ENCODE measurements at places on chromosomes 1 and 21.

DNA sequence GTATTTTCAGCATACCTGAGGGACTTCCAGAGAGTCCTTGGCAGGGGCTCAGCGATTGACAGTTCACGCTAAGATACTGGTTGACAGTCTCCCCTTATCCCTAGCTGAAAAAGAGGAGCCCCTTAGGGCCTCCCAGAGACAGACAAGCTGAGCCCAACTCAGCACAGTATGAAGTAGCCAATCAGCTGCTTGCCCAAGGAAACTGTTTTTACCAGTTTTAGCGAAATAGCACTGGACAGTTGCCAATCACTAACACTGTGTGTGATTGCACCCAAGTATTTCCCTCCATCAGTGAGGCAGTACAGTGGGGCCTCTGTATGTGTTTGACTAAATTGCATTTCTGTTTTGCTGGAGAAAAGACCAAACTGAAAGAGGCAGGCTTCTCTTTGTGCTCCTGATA lies 27.0 kb downstream of the KHDRBS1 start:
- DNase-seq: no peak

- DNase-seq: no peak
Observed at GRCh38 chr1:94215955-94216354, 21.4 kb downstream of the ARHGAP29 start.

- no peak for DNase-seq
Observed at GRCh38 chr1:8047686-8048445, 21.8 kb upstream of the ERRFI1 start.

GRCh38 chr21:44306936-44307704 lies 7.3 kb downstream of the PFKL start:
- DNase-seq: no peak

- DNase-seq: no peak
Observed at GRCh38 chr1:36354486-36354885, 31.0 kb upstream of the EVA1B start.

DNA sequence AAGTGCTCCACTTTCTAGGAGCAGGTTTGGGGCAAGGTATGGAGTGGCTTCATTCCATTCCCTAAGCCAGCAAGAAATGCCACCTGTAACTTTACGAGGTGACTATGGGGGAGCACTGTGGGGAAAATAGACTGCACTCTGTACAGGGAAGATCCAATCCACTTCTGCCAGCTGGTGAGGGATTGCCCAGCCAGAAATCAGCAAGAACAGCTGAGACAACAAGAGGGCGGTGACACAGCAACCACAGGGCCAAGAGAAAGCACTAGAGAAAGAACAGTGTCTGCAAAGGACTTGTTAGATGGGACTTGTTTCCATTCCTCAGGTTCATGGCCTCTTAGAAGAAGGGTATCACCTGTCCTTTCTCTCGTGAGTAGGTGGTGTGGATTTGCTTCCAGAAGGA lies 19.6 kb downstream of the CAPN8 start:
- DNase-seq: no peak

DNA sequence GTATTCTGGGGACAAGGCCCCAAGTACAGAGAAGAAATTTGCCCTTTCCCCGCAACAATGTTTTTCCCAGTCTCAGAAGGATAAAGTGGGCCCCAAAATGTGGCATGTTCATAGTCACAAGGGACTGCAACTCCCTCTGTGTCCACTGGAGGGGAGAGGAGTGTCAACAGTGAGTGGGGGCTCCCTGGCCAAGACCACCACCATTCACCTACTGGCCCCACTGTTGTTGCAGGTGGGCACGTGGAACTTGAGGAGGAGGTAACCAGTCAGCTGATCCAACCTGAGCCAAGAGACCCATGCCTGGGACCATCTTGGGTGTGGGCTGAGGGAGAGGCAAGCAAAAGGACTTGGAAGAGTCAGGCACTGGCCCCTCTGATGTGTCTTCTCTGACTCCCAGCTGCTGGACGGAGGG lies 777 bp downstream of the NUDT17 start:
- no peak for DNase-seq

GRCh38 chr1:208256091-208256490 lies 11.9 kb upstream of the PLXNA2 start:
- DNase-seq: no peak

- no peak for DNase-seq
Observed at GRCh38 chr1:208432346-208432745, 188.2 kb upstream of the PLXNA2 start.

- DNase-seq: no peak
Observed at GRCh38 chr1:183676586-183677189, 23.6 kb upstream of the APOBEC4 start.

DNA sequence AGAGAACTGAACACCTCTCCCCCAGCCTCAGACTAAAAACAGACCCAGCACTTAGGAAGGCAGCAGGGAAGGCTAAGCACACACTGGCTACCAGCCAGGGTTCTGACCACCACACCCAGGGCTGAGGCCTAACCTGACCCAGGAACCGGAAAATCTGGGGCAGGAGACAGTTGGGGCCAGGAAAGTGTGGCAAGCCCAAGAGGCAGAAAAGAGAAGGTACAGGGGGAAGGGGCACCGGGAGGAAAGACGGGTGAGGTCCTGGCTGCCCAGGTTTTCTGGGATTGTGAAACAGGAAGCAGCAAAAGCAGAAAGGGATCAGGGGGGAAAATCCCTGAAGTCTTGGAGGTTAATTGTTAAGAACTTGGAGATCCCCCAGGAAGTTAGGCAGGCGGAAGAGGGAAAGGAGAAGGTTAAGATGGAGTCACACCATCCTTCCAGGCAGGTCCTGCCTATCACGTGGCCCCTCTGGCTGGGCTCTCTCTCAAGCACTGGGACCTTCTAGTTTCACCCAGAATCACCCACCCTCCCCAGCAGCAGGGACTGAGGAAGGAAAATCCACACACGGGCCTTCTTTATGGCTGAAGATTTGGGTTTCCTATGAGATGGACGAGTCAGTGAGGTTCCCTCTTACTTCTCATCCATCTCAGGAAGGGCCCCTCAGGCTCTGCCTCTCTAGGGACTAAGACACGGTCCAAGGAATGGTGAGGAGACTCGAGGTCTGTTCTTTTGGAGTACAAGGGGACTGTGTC lies 2.6 kb downstream of the HDGF start:
- no peak for DNase-seq

DNA sequence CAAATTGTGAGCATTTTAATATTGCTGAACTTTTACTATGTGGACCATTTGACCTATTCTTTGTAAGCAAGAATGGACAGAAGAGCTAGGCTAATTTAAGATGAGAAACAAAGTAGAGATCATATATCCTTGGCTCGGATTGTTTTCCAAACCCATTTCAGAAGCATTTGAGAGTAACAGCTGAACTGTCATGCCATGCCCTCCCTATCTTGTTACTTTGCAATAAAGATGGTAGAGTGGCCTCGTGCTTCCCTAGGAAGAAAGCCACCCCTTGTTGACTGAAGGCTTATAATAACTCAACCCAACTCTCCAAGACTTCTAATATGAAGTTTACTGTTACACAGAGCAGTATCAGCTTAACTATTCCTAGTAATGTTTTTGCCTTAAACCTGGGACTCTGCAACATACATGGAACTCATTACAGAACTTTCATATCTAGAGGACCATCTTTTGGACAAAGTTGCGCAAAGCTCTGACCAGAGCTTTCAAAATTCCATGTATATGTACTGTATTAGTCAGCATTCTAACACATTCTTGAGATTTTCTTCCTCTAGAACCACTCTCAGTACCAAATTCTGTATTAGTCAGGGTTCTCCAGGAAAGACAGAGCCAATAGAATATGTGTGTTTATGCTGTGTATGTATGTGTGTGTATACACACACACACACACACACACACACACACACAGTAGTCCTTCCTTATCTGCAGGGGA lies 68.7 kb downstream of the ADAMTS1 start:
- no peak for DNase-seq

DNA sequence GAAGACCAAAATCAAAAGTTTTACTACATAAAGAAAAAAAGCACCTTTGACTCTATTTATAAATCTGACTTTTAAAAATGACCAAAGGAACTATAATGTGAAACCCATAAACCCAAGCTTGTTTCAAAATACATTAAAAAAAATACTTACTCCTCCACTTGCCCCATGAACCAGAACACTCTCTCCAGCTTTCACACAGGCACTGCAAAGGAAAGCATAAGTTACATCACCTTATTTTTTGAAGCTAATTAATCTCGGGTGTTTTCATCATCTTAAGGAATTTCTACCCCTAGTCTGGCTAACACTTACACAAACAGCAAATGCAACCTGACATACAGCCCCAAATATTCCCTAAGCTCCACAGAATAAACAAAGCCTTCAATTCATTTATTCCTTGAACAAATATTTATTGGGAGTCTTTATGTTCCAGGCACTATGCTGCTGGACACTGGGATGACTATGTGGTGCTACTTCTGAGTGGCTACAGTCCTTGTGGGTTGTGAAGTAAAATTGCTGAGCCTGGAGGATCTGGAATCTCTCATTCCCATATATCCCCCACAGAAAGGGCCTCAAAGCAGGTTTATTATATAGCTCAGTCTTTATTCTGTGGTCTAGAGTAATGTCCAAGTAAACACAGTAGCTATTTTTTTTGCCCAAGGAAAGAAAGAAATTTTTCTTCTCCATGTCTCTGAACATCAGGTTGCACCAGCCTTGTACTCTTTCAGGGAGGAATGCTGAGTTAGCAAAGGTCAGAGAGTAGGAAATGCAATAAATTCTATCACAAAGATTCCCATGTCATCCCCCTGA lies 18.2 kb downstream of the CRYZ start:
- no peak for DNase-seq

DNA sequence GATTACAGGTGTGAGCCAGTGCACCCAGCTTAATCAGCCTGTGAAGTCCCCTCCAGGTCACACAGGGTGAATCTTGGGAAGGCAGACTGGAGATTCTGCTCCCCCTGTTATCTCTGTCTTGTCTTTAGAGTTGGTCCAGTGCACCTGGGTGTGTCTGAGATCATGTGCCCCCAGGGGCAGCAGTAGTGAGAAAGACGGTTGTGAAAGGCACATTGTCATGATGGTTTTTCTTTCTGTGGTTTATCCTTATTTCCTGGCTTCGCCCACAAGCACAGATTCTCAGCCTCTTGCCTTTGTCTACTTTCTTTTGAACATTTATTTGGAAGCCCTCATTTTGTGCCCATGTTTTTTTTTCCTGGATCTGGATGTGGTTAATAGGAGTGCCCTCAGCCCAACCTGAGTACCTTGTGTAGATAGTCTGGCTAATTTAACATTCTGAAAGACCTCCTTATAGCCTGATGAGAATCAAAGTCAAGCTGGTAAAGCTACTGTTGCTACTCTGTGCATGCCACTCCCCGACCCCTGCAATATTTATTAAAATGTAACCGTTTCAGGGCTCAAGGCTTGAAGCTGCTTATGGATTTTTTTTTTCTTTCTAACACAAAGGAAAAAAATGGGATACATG lies 23.7 kb downstream of the UCK2 start:
- DNase-seq: peak; percentile 57

DNA sequence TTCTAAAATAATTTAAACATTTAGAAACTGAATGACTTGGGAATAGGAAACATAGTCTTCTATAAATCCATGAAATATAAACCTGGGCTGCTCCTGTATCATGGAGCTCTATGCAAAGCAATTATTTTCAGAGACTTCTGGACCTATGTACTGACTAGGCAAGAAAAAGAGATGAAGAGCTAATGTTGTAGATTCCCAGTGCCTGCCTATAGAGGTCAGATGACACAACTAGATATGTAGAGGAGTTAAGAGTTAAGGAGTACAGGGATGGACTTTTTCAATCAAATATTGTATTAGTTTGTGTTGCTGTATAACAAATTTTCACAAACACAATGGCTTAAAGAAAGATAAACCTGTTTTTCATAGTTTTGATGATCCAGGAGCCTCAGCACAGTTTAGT lies 1434.5 kb downstream of the KCNT2 start:
- DNase-seq: no peak

- no peak for DNase-seq
Observed at GRCh38 chr1:84991097-84991920, 5.6 kb downstream of the MCOLN2 start.

DNA sequence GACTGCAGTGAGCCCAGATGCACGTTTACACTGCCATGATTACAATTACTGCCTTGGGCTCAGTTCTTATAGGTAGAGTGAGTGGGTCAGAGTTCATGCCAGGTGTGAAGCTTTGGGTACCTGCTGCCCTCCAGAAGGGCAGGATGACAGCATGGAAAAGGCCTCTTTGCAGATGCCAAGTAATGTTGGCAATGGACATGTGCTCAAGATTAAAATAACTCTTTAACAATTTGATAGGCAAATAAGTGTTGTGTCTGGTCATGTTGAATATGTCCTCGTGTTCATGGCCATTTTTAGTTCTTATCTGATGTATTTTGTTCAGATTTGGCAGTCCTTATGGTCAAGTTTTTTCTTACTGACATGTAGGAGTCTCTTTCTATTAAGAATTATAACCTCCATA lies 34.8 kb downstream of the S100B start:
- DNase-seq: no peak

GRCh38 chr1:36816348-36816747 lies 218.0 kb downstream of the GRIK3 start:
- DNase-seq: no peak

DNA sequence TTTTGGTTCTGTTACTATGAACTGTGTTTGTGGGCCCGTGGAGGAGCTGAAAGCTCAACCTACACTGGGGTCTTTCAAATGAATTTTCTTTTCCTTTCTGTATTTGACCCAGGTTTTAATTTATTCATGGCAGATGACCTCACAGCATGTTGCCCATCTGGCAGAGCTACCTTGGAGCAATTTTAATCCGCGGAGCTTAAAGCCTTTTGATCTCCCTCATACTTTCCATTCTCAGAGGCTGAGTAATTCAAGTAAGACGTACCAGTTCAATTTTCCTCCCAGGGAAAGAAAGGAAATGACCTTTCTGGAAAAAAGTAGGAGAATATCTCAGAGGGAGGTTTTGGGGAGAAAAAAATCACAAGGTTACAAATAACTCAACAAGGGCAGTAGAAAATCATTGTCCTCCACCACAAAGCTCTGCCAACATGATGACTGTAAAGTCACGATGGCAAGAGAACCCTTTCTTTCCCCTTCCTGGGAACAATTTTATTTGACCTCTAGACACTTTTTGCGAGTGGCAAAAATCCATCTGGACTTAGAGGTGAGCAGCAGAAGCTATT lies 21.6 kb upstream of the PCP4 start:
- no peak for DNase-seq
